ENCODE measurements at places on chromosomes 4 and X. TPM values are rescaled to one million over a fixed set of nuclear protein-coding genes. Genes with fewer than 3 reads are reported as not detected.

The SRPX gene
- 36.1 TPM for total RNA-seq

The NOA1 gene
- total RNA-seq = 11.5 TPM

The S100P gene
- not detected for total RNA-seq

The ZNF157 gene
- not detected for total RNA-seq

The MAOB gene
- 133 TPM for total RNA-seq

The POU3F4 gene
- total RNA-seq = not detected

The ADH7 gene
- not detected for total RNA-seq

The TBX22 gene
- total RNA-seq = not detected

The NXT2 gene
- total RNA-seq = 1.5 TPM

The KIAA1210 gene
- total RNA-seq = not detected

The CLDN22 gene
- total RNA-seq = not detected

The HNRNPH2 gene
- 46.9 TPM for total RNA-seq

DNA sequence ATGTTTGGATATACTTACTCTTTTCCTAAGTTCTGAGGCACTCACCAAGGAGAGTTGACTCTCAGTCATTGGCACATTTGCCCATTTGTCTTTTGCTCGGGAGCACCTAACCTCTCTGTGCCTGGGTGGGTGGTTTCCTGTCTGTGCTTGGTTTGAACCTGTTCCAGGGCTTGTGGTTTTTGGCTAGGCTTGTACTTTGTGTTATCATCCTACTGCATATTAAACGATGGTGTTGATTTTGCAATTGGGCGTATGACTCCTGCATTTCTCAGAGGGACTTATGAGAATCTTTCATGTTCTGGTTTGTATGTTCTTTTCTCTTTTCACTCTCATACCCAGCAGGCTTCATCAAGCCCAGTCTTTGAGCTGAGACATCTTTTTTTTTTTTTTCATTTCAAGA is 161.7 kb downstream of the BTC start:
- DNase-seq = no peak

GRCh38 chr4:83259586-83259985 is 25.0 kb downstream of the COQ2 start:
- DNase-seq = no peak

DNA sequence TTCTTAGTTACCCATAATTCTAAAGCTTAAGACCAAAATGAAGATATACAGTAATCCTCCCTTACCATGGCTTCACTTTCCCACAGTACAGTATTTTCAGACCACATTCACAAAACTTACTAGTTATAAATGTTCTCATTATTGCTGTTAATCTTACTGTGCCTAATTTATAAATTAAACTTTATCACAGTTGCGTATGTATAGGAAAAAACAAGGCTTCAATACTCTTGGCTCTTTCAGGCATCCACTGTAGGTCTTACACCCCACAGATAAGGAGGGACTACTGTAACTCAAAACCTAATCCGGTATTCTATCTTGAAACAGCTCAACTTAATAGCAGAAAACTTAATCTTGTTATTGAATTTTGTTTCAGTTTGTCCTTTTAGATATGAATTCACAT is 3.6 kb downstream of the HMGB2 start:
- no peak for DNase-seq

GRCh38 chr4:156419080-156419685 is 465.5 kb upstream of the CTSO start:
- DNase-seq = no peak

GRCh38 chrX:13043138-13043537 is 1.3 kb downstream of the FAM9C start:
- DNase-seq = no peak

GRCh38 chrX:101749436-101749835 is 89.8 kb upstream of the ARMCX2 start:
- DNase-seq = no peak

DNA sequence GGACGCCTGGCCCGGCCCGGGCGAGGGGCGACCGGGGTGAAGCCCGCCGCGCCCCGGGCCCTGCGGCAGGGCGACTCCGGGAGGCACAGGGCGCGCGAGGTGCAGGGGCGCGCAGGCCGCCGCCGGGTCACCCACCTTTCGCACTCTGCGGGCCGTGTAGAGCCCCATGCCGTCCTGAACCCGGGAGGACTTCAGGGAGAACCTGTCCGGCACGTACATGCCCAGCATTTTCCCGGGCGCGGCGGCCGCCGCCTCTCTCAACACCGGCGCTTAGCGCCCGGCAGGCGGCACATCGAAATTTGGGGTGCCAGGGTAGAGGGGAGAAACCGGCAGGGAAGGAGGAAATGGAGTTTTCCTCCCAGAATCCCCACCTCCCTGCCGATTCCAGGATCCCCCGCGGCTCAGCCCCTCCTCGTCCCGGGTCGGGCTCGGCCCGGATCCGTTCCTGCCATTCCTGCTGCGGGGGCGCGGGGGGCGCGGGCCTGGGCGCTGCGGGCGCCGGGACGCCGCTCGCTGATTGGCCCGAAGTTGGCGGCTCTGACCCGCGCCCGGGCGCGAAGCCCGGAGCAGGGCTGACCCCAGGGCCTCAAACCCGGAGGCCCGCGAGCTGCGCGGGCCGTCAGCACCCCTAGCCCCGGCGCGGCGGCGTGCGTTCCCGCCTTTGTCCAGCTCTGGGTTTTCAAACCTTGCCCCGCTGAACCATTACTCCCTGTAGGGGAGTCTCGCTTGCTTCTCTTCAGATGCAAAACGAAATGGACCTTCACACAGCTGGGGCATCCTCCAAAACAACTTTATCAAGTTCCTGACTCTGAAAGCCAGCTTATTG is at the start of gene PRDM5:
PRDM5 (minus strand) TSS at position 346 of the 826 bp plus-strand sequence; CDS start at position 228, 118 bp downstream.
- DNase-seq = peak; percentile 78

DNA sequence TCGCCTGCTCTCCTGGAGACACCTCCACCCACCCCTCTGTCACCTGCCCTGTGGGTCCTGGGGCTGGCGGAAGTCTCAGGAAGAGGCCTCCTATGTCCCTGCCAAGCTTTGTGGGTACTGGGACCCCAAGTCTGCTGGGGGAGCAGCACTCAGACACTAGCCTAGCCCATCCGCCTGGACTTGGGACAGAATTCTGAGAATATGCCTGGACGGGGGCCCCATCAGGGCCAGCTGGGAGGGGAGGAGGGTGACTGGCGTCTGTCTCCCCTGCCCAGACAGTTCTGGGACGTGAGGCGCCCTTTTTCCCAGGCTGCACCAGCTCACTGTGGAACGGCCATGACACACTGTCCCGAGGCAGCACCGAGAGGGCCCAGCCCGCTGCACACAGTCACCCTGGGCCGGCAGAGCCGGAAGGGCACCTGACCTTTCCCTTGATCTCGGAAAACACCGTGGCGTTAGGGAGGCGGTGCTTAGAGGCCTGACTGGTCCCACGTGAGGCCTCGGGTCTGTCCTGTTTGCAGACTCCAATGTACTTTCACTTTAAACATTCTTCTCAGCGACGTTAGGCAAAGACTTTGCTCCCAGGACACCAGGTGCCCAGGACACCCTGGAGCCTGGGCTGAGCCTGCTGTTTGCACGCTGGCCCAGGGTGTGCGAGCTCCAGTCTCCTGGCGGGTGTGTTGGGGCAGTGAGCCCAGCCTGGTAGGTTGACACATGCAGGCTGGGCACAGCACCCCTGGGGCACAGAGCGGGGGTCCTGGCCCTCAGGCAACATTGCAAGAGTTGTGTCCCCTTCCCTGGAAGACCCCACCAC is 700 bp downstream of the SLC26A1 start:
- no peak for DNase-seq

GRCh38 chr4:98542011-98542410 is 116.4 kb downstream of the TSPAN5 start:
- DNase-seq = no peak

DNA sequence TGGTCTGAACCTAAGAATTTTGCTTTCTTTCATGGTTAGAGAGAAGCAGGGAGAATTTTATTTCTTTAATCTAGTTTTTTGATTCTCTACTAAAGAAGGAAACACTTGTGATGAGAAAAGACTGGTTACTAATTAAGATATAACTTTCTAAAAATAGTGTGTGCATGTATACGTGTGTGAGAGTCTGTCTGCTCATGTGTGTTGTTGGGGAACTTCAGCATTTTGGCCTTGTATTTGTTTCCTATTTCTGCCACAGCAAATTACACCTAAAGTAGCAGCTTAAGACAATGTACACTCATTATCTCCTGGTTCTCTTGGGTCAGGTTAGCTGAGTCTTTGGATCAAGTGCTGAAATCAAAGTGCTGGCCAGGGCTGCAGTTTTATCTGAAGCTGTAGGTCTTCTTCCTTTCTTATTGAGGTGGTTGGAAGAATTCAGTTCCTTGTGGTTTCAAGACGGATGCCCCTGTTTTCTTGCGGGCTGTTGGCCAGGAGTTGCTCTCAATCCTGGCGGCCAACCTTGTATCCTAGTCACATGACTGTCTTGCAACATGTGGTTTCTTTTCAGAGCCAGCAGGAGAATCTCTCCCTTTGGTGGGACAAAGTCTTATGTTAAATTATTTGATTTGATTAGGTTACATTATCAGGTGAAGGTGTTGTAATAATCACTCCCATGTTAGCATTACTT is 188.4 kb upstream of the CLNK start:
- no peak for DNase-seq

DNA sequence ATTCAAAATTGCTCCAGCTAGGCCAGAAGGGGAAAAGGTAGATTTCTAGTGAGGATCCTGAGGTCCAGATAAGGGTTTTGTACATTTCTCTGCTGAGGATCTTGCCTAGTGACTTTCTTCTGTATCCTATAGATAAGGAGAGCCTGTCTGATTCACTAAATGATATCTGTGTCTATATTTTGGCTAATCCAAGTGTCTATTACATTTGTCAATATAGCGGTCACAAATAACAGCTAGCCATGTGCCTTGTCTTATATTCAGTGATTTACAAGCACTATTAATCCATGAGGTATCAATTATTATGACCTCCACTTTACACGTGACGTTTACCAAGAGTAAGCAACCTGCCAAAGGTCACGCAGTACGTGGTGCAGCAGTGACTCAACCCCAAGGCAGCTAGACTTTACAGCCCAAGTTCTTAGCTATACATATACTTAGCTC is 41.6 kb downstream of the TMEM165 start:
- DNase-seq = no peak

GRCh38 chrX:47499293-47499692 is 16.3 kb upstream of the ZNF41 start:
- DNase-seq = no peak

DNA sequence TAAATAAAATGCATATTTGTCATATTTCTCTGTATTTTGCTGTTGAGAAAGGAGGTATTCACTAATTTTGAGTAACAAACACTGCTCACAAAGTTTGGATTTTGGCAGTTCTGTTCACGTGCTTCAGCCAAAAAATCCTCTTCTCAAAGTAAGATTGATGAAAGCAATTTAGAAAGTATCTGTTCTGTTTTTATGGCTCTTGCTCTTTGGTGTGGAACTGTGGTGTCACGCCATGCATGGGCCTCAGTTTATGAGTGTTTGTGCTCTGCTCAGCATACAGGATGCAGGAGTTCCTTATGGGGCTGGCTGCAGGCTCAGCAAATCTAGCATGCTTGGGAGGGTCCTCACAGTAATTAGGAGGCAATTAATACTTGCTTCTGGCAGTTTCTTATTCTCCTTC is 3.3 kb downstream of the HTT start:
- no peak for DNase-seq

GRCh38 chr4:185201977-185202962 is 1.5 kb downstream of the CFAP97 start:
- DNase-seq = no peak

GRCh38 chr4:37431417-37431743 is 186.8 kb downstream of the NWD2 start:
- DNase-seq = no peak

GRCh38 chr4:122156819-122157218 is 4.7 kb downstream of the BLTP1 start:
- DNase-seq = no peak

DNA sequence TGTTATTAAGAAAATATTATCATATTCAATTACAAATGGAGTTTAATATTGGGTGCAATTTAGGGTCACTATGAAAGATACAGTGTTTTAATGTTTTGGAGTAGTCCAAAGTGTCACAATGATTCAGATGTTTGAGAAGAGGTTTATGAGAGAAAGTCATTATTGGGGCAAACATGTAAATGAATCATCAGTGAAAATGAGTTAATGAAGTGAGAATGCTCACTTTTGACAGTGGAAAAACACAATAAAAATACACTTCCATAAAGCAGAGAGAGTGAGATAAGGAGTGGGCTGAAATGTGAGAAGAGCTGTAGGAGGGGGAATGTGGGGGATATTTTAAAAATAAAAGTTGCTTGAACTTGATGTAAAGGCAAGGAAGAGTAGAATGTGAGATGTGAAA is 957.1 kb downstream of the PCDH18 start:
- no peak for DNase-seq

DNA sequence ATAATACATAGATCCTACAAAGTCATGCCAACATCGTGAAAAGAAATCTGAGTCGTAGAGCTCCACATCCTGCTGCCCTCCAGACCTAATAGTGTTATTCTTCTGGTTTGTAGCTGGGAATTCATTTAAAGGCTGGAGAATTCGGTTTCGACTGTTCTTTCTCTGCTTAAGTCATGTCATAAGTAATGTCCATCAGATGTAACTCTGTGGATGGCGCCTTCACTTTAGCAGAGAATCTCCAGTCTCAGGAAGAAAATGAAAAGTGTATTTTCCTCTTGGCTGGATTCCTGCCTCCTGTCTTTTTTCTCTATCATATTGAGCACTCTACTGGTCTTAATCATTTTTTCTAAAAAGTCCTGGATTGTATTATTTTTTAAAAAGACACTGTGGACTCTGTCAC is 117.0 kb downstream of the PALLD start:
- DNase-seq = no peak

- DNase-seq = no peak
These were observed 10.7 kb upstream of the CPE start for GRCh38 chr4:165368114-165368513.

DNA sequence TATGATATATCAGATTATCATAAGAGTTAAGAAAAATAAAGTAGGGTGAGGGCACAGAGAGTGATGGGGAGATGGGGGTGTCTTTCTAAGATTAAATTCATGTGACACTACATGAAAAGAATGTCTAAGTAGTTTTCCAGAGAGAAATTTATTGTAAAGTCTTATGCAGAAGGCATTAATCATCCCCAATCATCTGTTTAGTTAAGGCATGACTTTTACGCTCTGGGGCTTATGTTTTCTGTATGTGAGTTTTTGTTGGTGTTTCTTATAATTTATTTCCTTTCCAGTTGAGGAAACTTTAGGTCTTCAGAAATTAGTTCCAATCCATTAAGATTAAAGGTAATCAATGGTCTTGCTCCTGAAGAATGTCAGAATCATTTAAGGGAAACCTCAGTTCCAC is 383.0 kb upstream of the GALNT7 start:
- DNase-seq = no peak
